ENCODE measurements at places on chromosomes 3 and 15. TPM values are rescaled to one million over a fixed set of nuclear protein-coding genes. Genes with fewer than 3 reads are reported as not detected.

DNA sequence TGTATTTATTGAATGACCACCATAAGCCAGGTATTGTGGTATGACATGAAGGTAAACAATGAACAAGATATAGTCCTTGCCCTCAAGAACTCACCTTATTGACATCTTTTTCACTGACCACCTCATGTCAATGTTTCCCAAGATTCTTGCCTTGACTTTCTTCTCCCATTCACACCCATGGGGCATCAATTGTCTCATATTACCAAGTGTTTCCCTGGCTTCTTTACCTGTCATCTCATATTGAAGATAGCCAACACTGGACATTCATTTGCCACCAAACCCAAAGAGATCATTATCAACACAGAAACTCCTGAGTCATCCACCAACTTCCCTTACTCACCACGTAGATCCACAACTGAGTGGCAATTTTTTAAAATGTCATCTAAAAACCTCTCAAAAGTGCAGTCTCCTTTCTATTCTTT, 2.2 kb downstream of the EFHB start:
- DNase-seq = no peak

GRCh38 chr3:185332026-185332735, 30.8 kb upstream of the MAP3K13 start:
- DNase-seq = no peak

The LRRC2 gene
- total RNA-seq = 8.8 TPM

GRCh38 chr15:39299486-39300267, 281.2 kb upstream of the THBS1 start:
- no peak for DNase-seq

DNA sequence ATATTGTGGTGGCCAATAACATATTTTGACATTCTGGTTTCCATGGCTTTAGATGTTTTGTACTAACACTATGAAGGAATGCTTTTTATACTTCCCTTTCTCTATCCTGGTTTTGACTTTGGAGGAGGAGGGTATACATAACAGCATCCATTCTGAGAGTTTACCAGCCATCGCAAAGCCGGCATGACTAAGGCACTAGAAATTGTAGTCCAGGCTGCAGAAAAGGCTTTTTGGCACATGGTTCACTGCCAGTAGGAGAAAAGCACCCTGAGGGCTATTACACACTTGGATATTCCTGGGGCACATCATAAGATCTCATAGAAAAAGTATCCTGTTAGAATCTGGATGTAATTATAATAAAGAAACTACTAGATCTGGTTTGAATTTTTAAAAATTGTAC, 101.8 kb downstream of the STT3B start:
- no peak for DNase-seq

- no peak for DNase-seq
These were observed 60.5 kb downstream of the TBL1XR1 start for GRCh38 chr3:177136741-177137140.

The ZSCAN29 gene
- total RNA-seq = 21.7 TPM

GRCh38 chr15:52054381-52054780, 35.4 kb downstream of the MAPK6 start:
- DNase-seq = no peak

The POPDC2 gene
- 11.5 TPM for total RNA-seq

GRCh38 chr15:73752806-73753193, 351 bp downstream of the INSYN1 start:
- DNase-seq = no peak

GRCh38 chr3:98974442-98974841, 72.9 kb upstream of the DCBLD2 start:
- DNase-seq = no peak

GRCh38 chr3:152051501-152052404, 178.3 kb downstream of the SUCNR1 start:
- no peak for DNase-seq

DNA sequence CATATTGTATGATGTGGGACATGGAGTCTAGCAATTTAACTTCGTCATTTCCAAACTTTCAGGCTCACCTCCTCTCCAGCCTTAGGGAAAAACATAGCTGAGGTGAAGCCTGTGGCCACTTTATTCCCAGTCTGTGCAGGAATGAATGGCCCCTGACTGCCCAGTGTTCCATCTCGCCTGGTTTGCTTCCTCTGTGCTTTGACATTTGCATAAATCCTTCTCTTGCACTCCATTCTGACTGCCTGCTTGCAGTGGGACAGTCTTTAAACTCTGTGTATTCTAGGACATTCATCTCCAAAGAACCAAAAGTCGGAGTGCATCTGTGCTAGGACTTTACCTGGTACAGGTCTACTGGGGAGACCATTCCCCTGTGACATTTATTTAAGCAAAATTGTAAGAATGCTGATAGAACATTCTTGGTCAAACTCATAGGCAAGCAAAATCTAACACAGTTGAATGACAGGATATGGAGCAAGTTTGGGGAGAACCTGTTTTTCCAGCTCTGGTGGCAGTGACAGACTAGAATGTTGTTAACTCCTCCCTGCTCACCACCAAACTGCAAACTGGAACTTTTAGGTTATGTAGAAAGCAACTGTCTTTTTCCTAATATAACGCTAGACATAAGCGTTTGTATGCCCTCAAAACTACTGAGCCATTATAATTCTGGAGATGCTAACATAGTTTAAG, 22.1 kb downstream of the TMED3 start:
- no peak for DNase-seq

- DNase-seq = peak; percentile 38
These were observed 29.5 kb upstream of the SMAD3 start for GRCh38 chr15:67035886-67036285.

DNA sequence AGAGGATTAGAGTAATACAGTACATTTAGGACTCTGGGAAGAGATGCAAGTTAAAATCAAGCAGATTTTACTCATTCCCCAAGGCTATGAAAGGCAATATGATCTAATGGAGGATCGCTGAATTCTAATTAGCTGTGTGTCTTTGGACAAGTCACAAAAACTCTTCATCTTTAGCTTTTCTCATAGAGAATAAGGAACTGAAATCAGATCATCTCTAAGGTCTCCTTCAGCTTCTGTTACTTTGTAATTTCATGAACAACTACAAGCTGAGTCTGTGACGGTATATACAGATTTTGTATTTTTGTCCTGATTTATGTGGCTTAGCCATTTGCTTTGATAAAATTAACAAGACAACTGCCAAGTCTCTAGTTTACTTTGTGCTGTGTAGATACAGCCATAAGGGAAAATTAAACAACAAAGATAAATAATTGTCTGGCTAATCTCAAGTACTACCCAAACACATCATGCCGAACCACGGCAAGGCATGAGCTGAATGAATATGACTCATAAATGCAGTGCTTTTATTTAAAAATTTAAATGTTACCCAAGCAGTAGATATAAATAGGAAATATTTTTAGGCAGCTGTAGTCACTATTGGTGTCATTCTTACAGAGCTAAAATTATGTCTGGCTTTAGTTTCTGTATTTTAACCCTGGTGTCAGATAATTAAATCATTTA, 81.5 kb downstream of the GAP43 start:
- no peak for DNase-seq

DNA sequence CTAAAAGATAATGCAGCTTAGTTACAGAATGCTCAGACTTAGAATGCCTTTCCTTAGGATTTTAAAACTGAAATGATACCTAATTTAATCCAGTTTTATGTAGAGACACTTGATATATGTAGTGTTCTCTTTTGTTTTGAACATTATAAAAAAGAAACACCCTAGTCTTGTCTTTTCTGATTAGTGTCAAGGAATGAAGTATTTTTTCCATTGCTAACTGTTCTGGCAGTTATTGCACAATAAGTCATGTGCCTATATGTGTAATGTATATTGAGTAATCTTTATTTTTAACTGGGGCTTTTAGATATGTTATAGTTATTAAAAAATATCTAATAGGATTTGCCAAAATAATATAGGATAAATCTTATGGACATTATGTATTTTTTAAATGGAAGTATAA, 4.5 kb downstream of the ARL8B start:
- DNase-seq = no peak

GRCh38 chr3:166367947-166368533, 530.8 kb upstream of the BCHE start:
- DNase-seq = no peak

DNA sequence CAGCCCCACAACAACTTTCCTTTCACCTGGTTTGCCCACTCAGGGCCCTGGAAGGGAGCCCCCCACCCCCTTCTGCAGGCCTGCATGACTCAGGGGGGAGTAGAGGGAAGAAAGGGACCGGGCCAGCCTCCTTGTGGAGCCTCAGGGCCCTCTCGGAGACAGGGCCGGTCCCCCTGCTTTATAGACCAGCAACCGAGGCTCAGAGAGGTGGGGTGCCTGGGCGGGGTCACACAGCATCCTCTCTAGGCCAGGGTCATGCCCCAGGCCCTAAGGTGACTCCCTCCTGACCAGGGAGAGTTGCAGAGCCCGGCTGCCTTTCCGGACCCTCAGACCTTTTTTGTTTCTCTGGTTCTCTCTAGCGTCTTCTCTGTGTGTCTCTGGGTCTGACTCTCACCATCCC, 211.3 kb downstream of the TBC1D2B start:
- no peak for DNase-seq

DNA sequence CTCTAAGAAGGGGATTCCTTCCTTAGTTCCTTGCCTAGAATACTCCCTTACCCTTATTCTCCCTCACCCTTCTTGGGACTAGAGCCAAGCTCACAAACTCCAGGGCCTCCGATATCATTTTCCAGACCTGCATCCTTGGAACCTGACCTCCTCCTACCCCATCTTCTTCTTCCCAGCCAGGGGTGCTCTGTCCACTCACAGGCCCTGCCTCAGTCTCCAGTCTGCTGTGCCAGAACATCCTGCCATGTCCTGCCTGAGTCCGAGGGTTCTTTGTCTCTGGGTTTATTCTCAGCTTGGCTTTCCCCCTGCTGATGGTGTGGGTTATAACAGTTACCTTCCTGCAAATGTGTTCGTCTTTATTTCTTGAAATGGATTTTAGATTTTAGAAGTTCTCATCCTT, 59.9 kb upstream of the MCF2L2 start:
- no peak for DNase-seq

- DNase-seq = no peak
These were observed 28.5 kb downstream of the PLXNA1 start for GRCh38 chr3:127011270-127011992.

DNA sequence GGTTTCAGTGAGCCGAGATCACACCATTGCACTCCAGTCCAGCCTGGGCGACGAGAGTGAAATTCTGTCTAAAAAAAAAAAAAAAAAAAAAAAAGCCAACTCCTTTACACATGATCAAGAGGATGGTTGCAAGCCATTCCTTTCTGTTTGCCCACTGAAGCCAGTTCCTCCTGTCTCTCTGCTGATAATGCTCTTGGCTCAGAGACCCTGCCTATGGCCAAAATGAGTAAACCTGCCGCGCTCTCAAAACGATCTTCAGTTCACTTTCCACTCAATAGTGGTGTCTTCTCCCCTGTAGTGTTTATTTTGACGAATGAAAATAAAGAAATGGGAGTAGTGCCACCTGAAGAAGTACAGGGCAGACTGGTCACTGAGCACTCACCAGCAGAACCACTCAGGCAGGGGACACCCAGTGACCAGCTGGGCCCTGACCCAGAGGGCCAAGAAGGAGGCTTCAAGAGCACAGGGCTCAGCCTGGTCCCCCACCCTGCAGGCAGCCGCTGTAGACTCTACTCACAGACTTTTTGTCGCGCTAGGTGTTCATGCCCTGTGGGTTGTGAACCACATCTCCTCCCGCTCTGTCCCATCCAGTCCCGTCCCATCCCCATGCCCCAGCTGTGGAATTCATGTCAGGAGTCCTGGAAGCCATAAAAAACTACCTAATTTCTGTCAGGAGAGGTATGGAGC, 23.6 kb downstream of the GRAMD2A start:
- peak; percentile 21 for DNase-seq

DNA sequence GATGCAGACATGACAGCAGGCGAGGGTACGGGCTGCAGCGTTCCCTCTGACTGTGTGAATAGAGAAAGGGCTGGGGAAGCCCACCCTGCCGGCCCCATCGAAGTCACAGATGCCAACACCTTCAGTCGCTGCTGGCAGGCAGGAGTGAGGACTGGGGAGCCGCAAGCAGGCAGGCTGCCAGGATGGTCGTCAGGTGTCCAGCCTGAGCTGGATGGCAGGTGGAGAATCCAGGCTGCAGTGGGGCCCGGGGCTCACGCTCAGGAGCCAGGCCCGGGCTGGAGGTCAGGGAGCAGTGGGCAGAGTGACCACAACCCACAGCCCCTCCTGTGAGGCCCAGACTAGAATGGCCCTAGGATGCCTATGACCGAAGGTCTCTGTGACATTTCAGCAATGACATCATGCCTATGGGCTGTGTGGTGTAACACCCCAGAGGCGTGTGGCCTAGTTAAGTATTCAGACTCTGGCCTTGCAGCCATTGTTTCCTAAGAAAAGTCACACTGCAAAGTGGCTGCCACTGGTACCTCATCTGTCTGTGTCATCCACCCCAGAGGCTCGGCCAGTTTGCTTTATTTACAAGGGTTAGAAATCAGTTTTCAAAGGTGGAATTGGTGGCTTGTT, 15.7 kb downstream of the PRR23E start:
- no peak for DNase-seq

DNA sequence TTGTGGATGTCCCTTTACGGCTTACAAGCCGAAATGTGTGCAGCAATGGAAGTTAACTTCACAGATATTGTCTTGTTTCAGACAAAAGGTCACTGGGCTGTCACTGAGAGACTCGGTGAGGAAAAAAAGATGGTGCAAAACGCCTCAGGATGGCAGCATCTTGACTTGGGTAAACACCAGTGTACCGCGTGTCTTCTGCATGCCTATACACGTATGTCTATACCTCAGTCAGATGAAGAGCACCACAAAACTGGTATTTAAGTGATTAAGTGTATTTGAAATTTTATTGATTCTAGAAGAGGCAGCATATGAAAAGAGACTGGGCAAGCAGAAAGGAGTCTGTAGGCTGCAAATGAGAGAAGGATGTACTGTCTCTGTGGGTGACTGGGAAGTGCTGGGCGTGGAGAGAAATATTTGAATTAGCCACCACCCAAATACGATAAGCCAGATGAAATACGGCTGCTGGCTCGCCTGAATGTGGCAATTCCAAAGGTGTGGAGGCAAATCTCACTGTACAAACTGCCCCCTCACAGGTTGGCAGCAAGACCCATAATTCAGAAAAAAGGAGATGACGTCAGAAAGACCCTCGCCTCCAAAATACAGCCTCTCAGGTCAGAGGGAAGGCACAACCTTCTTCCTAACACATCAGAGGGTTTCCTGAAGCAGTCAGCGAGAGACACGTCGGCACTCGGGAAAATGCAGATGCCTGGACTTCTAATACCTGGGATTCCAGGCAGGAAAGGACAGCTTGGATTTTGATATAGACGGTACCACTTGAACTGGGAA, 53.4 kb upstream of the NEO1 start:
- DNase-seq = no peak

The RLBP1 gene
- total RNA-seq = not detected

The COLQ gene
- 10.7 TPM for total RNA-seq

DNA sequence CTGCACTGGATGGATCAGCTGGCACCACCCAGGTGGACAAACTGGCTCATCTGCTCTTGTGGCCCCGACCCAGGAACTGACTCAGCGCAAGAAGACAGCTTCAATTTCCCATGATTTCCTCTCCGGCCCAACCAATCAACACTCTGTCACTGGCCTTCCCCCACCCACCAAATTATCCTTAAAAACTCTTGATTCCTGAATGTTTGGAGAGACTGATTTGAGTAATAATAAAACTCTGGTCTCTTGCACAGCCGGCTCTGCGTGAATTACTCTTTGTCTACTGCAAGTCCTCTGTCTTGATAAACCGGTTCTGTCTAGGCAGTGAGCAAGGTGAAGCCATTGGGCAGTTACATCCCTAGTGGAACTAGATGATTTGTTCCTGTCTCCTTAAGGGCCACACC, 16.1 kb downstream of the BDH1 start:
- DNase-seq = no peak

- DNase-seq = no peak
These were observed 6.3 kb upstream of the CTSH start for GRCh38 chr15:78950902-78951840.

GRCh38 chr3:67493808-67494207, 160.6 kb downstream of the SUCLG2 start:
- no peak for DNase-seq

The GPR149 gene
- not detected for total RNA-seq

Data from aorta (tissue), 5 donors.